ENCODE measurements at places on chromosomes 11 and 22. TPM values are rescaled to one million over a fixed set of nuclear protein-coding genes. Genes with fewer than 3 reads are reported as not detected.
A peak's percentile ranks its signal among the peaks of the same experiment; 100 is the strongest.

Gene OR2AG1
- not detected for polyA plus RNA-seq

Gene SLC22A25
- polyA plus RNA-seq, result not detected

Gene PICK1
- polyA plus RNA-seq, result 7.3 TPM

- H3K4me3 ChIP-seq, result no peak overlapping the region
- no peaks in the 10 kb centered on the region for H3K27me3 ChIP-seq
- peaks cover 8% of the 10 kb centered on the region for H3K4me1 ChIP-seq
- H3K27ac ChIP-seq, result no peak overlapping the region
- DNase-seq, result peak; percentile 44
Observed at GRCh38 chr22:31313366-31314147, 21.3 kb upstream of the PIK3IP1 start.

- no peaks in the 10 kb centered on the region for H3K27me3 ChIP-seq
- no peak overlapping the region for H3K4me3 ChIP-seq
- H3K27ac ChIP-seq, result no peak overlapping the region
- H3K4me1 ChIP-seq, result no peaks in the 10 kb centered on the region
- H3K36me3 ChIP-seq, result no peaks in the 10 kb centered on the region
Observed at GRCh38 chr11:16271258-16271657, 85.1 kb downstream of the SOX6 start.

DNA sequence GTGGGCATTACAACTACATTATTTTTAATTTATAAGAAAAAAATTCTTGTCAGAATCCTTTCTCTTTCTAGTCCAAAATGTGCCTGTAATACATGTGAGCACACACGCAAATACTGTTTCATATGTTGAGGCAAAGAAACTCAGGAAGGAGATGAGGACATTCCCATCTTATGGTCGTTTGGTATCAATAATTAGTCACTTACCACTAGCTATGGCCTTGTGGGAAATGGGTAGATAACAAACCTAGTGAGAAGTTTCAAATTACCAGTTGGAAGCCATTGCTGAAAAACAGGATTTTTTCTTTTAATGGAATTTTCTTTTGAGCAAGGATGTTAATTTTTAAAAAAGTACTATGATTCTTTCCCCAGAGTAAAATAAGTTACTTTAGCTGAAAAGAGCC, 25.7 kb downstream of the AMOTL1 start:
- peaks cover 15% of the 10 kb centered on the region for H3K27me3 ChIP-seq
- H3K4me3 ChIP-seq, result no peak overlapping the region
- DNase-seq, result no peak
- no peaks in the 10 kb centered on the region for H3K36me3 ChIP-seq
- H3K27ac ChIP-seq, result no peak overlapping the region

DNA sequence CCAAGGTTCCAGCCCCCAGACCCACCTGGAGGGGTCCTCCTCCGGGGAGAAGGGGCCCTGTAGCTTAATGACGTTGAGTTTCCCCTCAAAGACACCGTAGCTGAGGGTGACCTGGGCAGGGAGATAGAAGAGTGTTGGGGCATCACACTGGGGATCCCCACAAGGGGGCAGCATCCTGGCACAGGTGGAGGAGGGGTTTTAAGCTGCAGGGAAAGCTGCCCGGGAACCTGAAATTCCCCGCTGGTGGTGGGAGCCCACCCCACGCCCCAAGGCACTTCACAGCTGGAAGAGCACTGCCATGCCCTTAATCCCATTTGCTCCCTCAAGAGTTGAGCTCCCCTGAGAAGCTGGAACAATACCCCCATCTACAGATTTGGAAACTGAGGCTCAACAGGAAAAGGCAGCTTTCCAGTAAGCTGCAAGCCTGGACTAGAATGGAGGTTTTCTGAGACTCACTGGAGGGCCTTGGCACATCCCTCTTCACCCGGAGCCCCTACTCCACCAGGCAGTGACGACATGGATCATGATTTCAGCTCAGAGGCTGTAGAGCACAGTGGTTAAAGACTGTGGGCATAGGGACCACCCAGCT, 13.7 kb downstream of the MFNG start:
- H3K4me1 ChIP-seq, result no peaks in the 10 kb centered on the region
- DNase-seq, result no peak
- H3K36me3 ChIP-seq, result peaks cover 70% of the 10 kb centered on the region
- H3K27me3 ChIP-seq, result no peaks in the 10 kb centered on the region
- no peak overlapping the region for H3K27ac ChIP-seq

DNA sequence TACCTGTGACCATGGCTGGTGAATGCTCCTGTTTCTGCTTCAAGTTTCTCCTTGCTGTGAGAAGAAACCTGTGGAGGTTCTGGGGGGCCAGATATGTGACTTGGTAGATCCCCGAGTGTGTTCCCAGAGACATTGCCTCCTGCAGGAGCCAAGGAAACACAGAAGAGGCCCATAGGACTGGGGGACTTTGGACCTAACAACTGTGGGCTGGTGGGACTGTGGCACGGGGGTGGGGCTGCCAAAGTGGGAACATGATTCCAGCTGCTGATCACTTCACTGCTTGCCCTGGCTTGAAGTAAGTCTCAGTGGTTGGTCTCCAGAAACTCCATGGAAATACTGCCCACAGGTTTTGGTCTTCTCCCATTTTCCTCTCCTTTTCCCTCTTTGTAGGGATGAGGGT, 4.1 kb upstream of the NR1H3 start:
- no peak for DNase-seq
- no peaks in the 10 kb centered on the region for H3K27me3 ChIP-seq
- H3K4me3 ChIP-seq, result no peak overlapping the region
- H3K4me1 ChIP-seq, result peaks cover 7% of the 10 kb centered on the region
